Hematopoietic multipotent progenitor cell (in vitro differentiated cells): ENCODE measurements at places on chromosomes 4 and X.

DNA sequence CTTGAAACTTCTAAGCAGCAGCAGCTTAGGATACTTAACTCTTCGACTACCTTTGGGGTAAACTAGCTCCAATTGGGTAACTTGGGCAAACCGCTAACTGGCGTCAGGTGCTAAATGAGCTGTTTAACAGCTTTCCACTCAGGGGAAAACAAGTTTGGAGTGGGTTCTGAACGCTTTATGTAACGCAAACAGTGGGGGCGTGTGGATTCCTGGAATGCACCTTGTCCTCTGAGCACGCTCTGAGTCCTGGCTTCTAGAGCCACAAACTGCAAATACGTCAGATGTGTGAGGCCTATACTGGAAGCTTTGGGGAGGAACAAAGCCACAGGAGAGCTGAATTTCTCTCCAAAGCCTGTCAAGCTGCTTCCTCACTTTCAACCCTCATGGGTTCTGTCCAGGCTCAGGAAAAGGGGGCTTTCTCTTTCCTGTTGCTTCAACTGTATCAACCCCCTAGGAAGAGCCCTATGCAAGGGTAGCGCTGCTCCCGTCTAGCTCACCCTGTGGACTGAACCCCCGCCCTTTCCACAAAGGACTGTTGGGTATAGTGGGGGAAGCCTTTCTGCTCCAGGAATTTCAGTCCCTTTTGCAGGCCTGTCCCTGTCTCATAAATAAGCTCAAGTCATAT lies 4.5 kb upstream of the WDR1 start:
- no peak for DNase-seq

GRCh38 chrX:38732866-38733265 lies 68.4 kb upstream of the MID1IP1 start:
- DNase-seq = no peak

- no peak for DNase-seq
These were observed 116.6 kb downstream of the CPZ start for GRCh38 chr4:8709050-8709728.

DNA sequence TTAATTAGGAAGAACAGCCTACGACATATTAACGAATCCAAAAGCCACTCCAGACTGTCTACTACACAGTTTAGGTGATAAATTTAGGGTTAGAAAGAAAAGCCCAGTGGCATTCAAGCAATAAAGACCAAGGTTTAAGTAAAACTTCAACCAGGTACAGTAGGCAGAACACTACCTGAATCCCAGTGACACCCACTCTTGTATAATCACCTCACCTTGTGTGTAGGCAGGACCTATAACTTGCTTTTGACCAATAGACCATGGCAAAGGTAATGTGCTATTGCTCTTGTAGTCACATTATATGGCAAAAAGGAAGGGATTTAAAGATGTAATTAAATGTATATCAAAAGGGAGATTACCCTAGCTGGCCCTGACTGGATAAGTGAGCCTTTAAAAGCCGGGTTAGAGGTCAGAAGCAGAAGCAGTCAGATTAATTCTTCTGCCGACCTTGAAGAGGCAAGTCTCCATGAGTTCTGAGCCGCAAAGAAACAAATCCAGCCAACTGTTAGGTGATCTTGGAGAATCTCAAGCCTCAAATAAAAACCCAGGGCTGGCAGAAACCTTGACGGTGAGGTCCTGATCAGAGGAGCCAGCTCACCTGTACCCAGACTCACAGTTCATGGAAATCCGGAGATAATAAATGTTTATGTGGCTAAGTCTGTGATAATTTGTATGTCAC lies 8.8 kb downstream of the FSTL5 start:
- DNase-seq = no peak

DNA sequence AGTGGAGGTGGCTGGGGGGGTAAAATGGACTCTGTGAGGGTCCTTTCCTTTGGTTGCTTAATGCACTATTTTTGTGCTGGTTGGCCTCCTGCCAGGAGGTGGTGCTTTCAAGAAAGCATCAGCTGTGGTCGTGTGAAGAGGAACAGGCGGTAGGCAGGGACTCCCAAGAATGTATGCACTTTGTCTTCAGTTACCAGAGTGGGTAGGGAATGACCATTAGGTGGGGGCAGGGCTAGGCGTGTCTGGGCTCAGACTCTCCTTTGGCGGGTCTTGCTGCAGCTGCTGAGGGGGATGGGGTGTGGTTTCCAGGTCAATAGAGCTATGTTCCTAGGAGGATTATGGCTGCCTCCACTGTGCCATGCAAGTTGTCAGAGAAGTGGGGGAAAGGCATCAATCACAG lies 509.0 kb downstream of the PCDH19 start:
- DNase-seq = no peak

GRCh38 chr4:138348055-138348454 lies 105.9 kb upstream of the SLC7A11 start:
- peak; percentile 11 for DNase-seq

GRCh38 chr4:7332216-7333023 lies 102.3 kb downstream of the PSAPL1 start:
- DNase-seq = no peak

DNA sequence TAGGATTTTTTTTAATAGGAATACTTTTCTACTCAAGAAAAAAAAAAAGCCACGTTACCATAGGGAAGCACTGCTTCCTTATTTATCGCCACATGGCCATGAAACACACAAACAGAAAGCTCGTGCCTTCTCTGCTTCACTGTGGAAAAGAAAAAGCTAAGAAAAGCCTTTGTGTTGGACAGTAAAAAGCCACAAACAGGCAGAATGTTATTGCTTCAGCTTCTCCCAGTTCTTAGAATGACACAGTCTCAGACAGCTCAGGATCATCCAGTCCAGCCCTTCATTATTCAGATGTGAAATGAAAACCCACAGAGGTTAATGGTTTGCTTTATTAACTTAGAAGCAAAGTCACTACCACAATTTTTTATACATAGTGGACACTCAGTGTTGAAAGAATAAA lies 181.6 kb upstream of the NOCT start:
- DNase-seq = peak; percentile 6

- no peak for DNase-seq
These were observed 17.5 kb upstream of the FAM241A start for GRCh38 chr4:112127803-112128202.

GRCh38 chrX:10833299-10834169 lies 213.1 kb upstream of the MID1 start:
- no peak for DNase-seq

- no peak for DNase-seq
These were observed 3.5 kb downstream of the SPIN2A start for GRCh38 chrX:57133706-57134105.

GRCh38 chr4:153148791-153149190 lies 55.5 kb upstream of the TRIM2 start:
- DNase-seq = no peak

DNA sequence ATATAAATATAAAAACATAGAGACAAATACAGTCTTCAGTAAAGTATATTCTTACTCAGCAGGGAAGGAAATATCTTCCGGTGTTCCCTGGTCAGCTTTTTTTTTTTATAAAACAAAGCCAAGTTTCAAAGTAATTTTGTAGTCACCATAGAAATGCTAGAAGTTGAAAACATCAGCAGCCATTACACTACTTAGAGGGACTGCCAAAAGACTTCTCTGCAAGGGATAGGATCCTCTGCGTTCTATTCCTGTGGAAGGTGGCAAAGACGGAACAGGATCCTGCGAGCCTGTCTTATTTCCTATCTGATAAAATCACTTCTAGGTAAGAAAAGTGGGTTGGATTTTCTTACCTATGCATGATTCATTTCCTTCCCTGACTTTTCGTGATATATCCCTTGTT lies 19.4 kb downstream of the CLDN22 start:
- no peak for DNase-seq

- DNase-seq = no peak
These were observed 101.3 kb downstream of the SLC7A11 start for GRCh38 chr4:138140879-138141278.

DNA sequence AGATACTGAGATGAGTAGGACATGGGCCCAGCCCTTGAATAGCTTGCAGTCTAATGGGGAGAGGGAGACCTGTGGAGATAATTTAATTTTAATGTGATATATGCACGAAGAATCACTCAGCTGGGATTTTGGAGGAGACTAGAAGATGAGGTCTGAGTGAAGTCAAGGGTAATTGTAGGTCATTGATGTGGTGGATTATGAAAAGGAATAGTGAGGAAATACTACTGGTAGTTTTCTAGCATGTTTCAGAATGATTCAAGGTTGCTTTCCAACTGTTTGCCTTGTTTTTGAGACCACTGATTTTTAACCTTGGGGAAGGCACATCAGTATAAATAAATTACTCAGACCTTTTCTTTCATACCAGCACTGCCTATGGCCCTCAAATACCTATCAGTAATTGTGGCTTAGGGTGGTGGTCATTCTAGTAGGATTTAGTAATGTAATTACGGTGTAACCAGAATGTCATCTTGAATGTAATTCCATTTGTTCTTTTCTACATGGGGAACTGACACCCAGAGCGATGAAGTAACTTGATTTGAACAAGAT lies 25.6 kb downstream of the PTTG2 start:
- DNase-seq = no peak

GRCh38 chrX:148043271-148043855 lies 62.2 kb downstream of the FMR1NB start:
- DNase-seq = no peak

- DNase-seq = no peak
These were observed 82.4 kb upstream of the SMIM10 start for GRCh38 chrX:134908356-134908755.

DNA sequence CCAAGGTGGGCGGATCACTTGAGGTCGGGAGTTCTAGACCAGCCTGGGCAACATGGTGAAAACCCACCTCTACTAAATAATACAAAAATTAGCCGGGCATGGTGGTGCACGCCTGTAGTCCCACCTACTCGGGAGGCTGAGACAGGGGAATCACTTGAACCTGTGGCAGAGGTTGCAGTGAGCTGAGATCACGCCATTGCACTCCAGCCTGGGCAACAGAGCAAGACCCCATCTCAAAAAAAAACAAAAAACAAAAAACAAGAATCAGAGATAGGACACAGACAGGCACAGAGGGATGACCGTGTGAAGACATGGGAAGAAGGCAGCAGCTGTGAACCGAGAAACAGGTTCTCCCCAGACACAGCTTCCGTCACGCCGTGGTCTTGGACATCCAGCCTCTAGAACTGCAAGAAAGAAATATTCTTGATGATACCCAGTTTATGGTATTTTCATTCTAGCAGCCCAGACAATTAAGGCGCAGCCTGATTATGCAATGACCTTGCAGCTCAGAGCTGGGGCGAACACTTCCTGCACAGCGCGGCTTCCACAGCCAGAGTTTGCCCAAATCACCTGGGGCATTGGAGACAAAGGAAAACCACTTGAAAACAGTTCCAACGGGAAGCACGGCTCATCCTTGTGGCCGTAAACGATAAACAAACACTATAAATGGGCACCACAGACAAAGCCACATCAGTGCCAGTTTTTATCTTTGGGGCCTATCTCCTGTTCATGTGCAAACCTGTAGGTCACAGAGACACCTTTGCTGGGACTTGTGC lies 4.2 kb upstream of the ARSD start:
- no peak for DNase-seq
